Midbrain (tissue), 1 donor: ENCODE measurements at places on chromosomes 4 and X.

- no peak for DNase-seq
Measured at GRCh38 chr4:121326597-121326996, 54.2 kb downstream of the QRFPR start.

- no peak for DNase-seq
Measured at GRCh38 chr4:5963611-5964010, 54.6 kb downstream of the C4orf50 start.

- peak; percentile 55 for DNase-seq
Measured at GRCh38 chr4:1072830-1073446, 40.4 kb downstream of the RNF212 start.

GRCh38 chr4:48799157-48799556 lies 19.1 kb upstream of the FRYL start:
- no peak for DNase-seq

- DNase-seq: no peak
Measured at GRCh38 chr4:158013858-158014257, 159.0 kb downstream of the GASK1B start.

DNA sequence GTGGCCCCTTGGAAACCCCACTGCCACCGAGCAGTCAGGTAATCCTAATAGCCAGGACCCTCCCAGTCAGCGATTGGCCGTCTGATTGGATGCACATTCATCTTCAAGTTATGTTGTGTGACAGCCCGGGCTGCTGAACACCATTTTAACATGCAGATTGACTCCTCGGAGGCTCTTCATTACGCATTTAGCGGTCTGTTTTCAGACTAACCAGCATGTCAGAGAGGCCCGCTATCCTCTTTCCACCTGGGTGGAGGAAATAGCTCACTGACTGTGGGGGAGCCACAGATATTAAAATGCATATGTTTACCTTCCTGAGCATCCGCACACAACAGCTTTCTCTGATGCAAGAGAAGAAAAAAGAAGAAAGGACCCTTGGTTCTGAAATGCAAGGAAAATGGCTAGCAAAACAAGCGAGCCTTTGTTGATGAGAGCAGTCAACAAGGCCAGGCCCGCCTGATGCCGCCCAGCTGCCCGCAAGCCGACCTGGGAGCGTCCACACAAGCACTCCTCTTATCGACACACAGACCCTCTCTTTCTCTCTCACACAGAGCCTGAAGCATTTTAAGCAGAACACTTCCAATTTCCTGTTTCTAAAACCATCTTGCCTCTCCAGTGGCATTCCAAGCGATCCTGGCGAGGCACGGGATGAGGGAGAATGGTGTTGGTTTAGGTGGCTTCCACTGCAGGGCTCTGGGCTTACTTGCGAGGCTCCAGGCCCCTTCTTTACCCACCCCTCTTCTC lies 118.3 kb downstream of the MGST2 start:
- peak; percentile 38 for DNase-seq

- peak; percentile 1 for DNase-seq
Measured at GRCh38 chr4:169492436-169493163, 119.8 kb downstream of the NEK1 start.

DNA sequence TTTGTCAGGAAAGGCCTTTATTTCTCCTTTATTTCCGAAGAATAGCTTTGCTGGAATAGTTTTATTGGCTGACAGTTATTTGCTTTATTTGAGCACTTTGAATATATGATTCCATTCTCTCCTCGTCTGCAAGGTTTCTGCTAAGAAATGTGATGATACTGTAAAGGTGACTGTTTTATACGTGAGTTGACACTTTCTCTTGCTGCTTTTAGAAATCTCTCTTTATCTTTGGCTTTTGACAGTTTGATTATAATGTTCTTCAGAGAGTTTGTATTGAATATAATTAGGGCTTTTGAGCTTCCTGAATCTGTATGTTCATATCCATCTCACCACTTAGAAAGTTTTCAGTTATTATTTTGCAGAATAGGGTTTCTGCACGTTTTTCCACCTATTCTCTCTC lies 1003.7 kb upstream of the SLIT2 start:
- DNase-seq: no peak

- DNase-seq: no peak
Measured at GRCh38 chr4:140312100-140312499, 61.3 kb upstream of the SCOC start.

DNA sequence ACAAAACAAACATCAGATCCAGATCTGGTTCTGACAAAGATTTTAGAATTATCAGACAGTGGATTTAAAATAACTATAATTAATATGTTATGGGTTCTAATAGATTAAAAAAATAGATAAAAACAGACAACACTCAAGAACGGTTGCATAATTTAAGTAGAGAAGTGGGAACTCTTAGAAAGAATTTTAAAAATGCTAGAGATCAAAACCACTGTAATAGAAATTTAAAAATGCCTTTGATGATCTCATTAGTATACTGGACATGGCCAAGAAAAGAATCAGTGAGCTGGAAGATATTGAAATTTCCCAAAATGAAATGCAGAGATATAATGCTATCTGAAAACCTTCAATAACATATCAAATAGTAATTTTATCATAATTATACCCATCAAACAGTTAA lies 28.3 kb upstream of the DYNLT3 start:
- no peak for DNase-seq

- no peak for DNase-seq
Measured at GRCh38 chr4:160318567-160319220, 1215.8 kb downstream of the RAPGEF2 start.
